ENCODE measurements at places on chromosomes 11 and 22.

GRCh38 chr11:47003180-47003877 is 66.8 kb downstream of the CSTPP1 start:
- no peak for DNase-seq

DNA sequence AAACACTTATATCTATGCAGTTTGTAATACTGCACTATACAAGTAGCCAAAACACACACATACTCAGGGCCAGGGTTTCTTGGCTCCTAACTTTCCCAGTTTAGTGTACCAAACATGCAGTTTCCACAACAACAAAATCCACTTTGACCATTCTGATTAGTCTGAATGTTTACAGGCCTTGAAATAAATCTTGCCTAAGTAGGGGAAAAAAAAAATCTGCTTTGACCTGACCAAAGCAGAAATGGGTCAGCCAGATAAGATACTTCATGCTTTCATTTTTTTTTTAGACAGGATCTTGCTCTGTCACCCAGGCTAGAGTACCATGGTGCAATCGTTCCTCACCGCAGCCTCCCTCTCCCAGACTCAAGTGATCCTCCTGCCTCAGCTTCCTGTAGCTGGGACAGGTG is 10.1 kb downstream of the PRR14L start:
- DNase-seq, result no peak

DNA sequence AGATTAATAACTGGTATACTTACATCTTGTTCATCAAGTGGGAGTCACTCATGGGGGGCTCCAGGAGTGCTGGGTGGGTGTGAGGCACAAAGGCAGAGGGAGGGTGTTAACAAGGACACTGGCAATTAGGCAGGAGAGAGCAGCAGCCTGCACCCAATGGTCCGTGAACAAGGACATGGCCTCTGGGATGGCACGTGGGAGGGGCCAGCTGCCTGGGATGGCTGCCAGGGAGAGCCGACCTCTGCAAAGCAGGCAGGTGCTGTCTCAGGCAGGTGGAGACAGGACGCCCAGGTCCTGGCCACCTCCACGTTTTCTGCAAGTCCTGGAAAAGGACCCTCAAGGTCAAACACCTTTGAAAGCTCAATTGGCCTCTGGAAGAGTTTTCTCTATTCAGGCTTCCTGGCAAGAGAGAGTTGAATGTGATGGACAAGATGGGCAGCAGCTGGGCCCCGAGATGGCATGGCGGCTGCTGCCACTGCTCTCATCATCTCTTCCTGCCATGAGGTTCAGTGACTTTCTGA is 257.1 kb downstream of the BUD13 start:
- no peak for DNase-seq

GRCh38 chr11:46981436-46981835 is 44.9 kb downstream of the CSTPP1 start:
- no peak for DNase-seq

- DNase-seq, result no peak
Observed at GRCh38 chr22:39383841-39384625, 15.5 kb upstream of the TAB1 start.

- DNase-seq, result no peak
Observed at GRCh38 chr11:56333156-56333555, 12.7 kb upstream of the OR8K1 start.

DNA sequence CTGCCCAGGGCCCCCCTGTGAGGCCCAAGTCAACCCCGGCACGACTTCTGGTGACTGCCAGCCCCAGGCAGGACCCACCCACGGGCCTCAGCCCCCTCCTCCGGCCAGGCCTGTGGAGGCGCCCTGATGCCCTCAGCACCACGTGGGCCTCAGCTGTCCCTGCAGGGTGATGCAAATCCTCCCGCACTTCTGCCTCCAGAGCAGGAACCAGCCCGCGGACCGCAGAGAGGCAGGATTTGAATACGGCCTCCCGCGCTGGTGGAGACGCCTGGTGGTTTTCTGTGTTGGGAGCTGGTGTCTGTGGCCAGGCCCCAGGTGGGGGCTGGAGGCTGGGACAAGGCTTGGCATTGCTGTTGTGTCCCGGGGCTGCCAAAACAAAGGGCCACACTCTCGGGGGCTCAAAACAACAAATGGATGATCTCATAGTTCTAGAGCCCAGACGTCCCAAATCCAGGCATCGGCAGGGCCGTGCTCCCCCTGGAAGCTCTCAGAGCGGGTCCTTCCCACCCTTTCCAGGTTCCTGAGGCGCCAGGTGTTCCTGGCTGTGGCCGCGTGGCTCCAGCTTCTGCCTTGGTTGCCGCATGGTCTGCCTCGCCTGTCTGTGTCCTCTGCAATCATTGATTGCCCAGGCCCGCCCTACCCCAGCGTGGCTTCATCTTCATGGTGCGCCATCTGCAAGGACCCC is 19.4 kb downstream of the TRPM5 start:
- DNase-seq, result no peak

GRCh38 chr11:102712137-102712536 is 6.6 kb upstream of the MMP27 start:
- no peak for DNase-seq

- no peak for DNase-seq
Observed at GRCh38 chr11:93719310-93719709, 22.0 kb downstream of the TAF1D start.

- no peak for DNase-seq
Observed at GRCh38 chr11:35334385-35335090, 84.8 kb downstream of the SLC1A2 start.

DNA sequence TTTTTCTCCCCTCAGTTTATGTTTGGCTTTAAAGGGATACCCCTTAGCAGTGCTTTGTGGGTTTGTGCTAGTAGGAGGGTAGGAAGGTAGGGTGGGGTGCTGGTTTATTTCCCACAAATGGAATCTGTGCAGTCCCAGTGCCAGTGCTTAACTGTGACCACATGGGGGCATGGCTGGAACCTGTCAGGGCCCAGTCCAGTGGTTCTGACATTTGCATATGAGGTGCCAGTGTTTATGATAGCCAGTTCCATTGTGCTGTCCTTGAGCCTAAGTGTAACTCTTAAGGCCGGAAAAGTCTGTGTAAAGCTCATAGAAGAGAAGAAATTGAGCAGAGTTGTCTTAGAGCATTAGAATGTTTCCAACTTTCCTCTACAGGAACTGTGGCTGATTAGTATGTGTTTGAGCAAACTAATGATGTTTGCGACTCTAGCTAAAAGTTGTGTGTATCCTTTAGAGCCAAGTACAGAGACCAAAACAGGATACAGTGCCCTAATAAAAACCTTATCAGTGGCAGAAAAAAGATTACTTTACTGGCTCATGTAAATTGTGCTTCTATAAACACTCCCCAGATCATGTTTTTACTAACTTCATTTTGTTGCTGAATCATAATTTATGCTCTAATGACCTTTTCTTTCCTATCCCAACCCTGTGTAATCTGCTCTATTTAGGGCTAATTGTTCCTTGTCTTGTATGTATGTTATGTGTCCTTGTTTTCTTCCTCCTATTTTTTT is 38.1 kb downstream of the DIXDC1 start:
- DNase-seq, result no peak
